ENCODE measurements at places on chromosomes 1 and 21.
A peak's percentile ranks its signal among the peaks of the same experiment; 100 is the strongest.

DNA sequence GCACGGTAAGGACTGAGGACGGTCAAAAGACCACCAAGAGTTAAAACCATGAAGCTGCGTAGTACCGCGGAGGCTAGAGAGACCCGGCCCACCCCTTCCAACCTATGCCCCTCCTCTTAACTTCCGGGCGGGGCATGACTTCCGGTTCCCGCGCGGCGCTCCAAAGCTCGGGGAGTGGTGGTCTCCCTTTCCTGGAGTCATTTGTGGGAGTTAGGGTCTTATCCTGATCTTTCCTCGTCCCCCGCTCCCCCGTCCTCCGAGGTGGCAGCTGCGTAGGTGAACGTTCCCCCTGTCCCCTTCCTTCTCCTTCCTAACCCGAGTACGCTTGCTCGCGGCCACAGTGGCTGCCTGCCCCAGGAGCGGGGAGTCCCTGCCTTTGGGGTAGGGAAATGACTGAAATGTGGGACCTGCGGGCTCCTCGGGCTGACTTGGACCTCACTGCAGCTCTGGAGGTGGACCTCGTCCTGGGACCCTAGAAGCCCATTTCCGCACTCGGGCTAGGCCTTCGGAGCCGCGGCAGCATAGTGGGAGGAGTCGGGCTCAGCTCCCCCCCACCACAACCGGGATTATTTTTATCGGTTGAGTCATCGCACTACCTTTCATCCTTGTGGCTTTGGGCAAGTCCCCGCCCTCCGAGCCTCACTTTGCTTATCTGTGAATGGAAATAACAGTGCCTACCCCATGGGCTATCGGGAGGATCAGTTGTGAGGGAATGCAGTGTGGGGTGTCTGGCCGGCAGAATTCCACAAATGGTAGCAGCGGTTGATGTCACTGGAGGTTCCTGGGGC is 24.1 kb downstream of the CELA3A start:
- peak; percentile 76 for DNase-seq

- no peak for DNase-seq
Observed at GRCh38 chr1:29853716-29854330, 617.5 kb downstream of the PTPRU start.

DNA sequence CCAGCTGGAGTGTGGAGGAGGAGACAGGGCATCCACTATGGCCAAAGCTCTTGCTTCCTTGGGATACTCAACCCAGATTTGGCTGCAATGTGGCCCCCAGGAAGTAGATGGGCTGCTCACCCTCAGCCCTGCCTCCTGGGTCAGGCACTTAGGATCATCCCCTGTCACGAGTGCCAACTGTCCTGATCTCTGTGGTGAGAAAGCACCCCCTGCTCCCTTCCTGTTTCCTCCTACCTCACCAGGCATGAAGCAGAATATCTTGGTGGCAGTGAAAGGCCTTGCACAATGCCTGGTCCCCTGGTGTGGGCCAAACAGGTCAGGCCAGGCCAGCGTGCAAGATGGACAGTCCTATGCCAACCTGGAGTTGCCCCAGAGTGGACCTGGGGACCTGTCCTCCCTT is 211.7 kb downstream of the GRIK3 start:
- no peak for DNase-seq

GRCh38 chr1:221912230-221912629 is 170.3 kb upstream of the DUSP10 start:
- no peak for DNase-seq

DNA sequence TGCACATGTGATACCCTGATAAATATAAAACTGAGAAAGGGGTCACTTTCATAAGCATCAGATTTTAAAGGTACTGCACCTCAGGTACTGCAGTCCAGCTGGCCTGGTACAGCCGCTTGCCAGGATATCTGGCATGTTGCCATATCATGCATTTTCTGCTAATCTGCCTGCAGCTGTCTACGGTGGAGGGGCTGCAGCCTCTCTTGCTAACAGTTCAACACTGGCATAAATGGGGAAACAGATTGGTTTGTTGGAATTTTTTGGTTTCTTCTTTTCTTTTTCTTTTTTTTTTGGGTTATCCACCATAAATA is 71.5 kb downstream of the MIS18A start:
- peak; percentile 64 for DNase-seq
